Activated naive CD4-positive, alpha-beta T cell (primary cell): ENCODE measurements at places on chromosomes 11 and 22.

DNA sequence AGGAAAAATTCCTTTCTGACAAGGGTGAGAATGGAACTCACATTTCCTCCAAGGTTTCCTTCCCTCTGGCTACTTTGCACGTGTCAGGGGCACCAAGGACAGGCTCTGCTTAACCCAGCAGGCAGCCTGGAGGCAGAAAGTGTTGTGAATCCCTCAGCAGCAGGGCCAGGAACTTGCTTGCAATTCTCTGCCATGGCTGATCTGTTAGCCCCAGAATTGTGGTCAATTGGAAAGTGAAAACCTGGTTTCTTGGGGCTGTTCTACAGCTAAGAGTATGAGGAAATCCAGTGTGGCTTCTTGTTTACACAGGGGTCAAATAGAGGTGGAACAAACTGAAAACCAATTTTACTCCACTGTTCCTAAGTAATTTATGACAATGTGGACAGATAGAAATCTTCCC, 38.3 kb upstream of the CEP295 start:
- DNase-seq: no peak

- no peak for DNase-seq
Observed at GRCh38 chr11:45154276-45154675, 7.8 kb downstream of the PRDM11 start.

DNA sequence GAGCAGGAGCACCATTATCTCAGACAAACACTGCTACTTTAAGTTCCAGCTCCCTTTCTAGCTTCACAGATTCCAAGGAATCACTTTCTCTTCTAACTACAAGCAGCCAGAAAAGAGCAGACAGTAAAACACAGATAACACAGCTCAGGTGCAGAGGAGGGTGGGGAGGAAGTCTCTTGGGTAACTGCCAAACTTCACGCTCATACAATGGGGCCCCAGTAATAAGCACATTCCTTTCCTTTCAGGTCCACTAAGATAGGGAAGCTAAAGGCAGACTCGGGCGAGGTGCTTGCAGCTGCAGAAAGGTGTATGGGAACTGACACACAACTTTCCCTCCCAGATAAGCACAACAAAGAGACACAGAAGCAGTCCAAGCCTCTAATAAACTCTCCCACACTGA, 69.2 kb upstream of the OR9G4 start:
- no peak for DNase-seq

GRCh38 chr11:67320011-67320410, 16.7 kb downstream of the SSH3 start:
- no peak for DNase-seq

GRCh38 chr11:14894657-14895598, 2.9 kb upstream of the CYP2R1 start:
- DNase-seq: no peak

DNA sequence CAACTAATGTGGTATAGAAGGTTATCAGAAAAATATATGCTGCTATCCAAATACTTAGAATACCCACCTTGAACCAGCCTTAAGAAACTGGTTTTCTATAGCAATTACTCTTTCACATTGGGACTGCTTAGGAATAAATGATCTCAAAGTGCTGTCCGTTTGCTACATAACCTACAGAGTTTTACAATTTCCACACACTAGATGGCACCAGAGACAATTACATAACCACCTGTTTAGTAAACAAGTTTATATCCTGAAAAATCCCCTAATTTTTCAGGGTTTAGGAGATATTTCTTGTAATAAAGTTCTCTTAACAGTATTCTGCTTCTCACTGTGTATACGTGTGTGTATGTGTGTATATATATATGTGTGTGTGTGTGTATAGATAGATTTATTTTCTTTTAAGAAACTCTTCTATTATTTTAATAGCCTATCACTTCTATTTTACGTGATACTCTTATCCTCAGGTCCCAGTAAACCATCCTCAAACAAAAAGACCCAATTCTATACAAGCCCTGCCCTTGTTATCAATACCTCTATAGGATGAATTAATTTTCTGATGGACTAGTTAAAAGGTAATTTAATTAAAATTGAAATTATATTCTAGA, 6.7 kb upstream of the OR5I1 start:
- DNase-seq: no peak
